Left kidney (tissue), 8 donors: ENCODE measurements at places on chromosomes 13 and 19.

- peak; percentile 73 for DNase-seq
Observed at GRCh38 chr19:30896554-30896953, 452.7 kb downstream of the TSHZ3 start.

DNA sequence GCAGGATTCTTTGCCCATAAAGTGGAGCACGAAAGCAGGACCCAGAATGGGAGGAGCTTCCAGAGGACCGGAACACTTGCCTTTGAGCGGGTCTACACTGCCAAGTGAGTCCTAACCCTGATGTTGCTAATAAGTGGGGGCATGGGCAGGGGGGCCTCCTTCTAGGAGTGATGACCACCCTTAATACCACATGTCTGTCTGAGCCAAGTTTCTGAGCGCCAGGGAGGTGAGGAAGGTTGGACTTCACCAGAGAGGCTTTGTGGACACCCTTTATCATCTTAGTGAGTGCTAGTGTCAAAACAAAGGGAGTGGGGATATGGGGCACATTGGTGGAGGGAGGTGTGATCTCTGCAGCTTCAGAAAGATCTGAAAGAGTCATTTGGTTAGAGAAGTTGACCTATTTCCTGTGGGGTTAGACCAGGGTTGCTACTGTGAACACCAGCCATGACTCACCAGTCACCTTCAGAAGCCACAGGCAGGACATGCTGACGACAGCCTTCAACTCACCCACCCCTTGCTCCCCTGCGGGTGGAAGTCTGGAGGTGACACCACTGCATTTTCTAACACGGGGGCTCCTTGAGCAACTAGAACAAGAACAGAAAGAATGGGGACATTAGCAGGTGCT is 8.8 kb downstream of the ALOX5AP start:
- DNase-seq = no peak

DNA sequence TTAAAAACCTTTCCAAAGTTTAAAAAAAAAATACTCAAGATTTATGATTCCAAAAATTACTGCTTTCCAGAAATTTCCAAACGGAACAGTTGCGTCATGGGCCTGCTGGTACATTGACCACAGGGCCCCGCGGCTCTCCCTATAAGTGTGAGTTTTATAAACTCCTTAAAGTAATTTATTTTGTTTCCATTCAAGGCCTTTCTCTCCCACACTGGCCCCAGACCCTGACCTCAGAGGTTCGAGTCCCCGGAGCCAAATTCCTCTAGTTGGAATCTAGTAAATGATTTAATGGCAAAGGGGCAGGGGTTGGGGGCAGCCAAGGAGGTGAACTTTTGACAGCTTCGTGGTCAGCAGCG is 97.5 kb downstream of the INSR start:
- no peak for DNase-seq

DNA sequence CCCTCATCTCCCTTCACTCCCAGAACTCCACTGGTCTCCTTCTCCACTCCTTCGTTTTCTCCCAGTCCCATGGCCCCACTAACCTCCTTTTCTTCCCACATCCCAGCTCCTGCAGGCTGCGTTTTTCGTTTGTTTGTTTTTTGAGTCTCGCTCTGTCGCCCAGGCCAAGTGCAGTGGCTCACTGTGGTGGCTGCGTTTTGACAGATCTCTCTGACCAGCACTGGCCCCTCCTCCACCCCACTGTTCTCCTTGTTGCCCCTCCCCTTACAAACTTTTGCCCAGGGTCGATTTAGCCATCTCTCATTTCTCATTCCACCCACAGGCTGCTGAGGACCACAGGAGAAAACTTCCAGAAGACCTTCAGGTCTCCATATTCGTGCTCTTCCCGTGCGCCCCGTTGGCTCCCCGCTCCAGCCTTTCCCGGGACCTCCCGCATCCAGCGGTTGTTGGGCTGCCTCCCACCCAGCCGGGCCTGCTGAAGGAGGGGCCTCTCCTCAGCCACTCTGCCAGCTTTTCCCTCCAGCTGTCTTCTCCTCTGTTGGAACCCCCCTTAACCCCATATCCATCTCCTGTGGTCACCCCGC is 40.6 kb upstream of the GJB6 start:
- no peak for DNase-seq

DNA sequence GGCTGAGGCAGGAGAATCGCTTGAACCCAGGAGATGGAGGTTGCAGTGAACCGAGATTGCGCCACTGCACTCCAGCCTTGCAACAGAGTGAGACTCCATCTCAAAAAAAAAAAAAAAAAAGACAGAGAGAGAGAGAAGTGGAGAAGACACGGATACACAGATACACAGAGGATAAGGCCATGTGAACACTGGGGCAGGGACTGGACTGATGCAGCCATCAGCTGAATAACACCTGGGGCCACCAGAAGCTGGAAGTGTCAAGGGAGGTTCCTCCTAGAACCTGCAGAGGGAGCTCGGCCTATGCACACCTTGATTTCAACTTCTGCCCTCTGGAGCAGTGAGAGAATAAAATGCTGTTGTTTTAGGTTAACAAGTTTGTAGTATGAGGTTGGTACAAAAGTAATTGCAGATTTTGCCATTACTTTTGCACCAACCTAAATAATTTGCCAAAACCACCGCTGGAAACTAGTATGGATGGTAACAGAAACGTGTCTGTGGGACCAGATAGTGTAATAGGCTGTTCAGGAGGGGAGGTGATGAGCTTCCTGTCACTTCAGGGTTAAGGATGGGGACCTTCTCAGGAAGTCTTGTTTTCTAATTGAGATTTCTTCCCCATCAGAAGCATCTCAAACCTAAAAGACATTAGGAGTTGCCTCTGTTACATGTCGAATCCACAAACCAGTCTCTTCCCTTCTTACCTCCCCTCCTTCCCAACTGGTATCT is 36.4 kb upstream of the IGSF23 start:
- DNase-seq = no peak

DNA sequence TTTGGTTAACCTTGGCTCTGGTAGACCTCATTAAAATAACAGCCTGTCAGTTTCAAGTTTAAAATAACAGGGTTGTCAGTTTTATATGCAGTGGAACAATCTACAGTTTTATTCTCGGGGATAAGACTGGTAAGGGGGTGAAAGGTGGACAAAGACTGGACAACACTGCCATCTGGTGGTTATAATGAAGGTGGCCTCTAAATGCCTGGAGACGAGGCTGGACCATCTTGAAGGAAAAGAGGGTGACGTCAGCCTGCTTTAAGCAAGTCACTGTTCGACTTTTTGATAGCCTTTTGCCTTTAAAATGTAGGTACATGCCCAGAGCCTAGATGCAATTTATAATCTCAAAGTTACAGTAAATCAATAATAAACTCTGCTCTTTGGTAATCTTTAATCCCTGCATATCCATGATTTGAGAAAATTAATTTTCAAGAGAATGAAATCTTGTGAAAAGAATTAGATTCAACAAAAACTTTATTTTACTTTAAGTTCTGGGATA is 117.0 kb downstream of the DCT start:
- peak; percentile 88 for DNase-seq

DNA sequence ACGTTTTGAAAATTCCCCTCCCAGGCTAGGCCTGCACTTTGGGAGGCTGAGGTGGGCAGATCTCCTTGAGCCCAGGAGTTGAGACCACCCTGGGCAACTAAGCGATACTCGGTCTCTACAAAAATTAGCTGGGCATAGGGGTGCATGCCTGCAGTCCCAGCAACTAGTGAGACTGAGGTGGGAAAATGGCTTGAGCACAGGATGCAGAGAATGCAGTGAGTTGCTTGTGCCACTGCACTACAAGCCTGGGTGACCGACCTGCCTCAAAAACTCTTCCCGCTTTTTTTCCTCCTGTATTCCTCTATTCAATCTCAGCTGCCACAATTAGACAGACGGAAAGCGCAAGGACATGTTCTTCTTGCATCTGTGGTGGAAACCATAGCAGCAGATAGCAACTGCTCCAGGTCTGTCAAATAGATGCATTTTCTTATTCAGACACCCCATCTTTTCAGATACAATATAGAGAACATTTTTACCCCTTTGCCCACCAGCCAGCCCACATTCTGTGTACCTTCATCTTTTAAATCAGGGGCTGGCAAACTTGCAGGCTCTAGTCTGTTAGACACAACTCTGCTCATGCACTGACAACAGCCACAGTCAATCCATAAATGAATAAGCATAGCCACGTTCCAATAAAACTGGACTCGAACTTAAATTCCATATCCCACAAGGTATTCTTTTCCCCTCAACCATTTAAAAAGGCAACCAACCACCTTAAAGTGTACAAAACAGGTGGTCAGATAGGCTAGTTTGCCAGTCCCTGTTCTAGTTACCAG is 4.8 kb downstream of the TPT1 start:
- DNase-seq = no peak

GRCh38 chr19:5827342-5827890 is 12.1 kb downstream of the FUT6 start:
- no peak for DNase-seq

DNA sequence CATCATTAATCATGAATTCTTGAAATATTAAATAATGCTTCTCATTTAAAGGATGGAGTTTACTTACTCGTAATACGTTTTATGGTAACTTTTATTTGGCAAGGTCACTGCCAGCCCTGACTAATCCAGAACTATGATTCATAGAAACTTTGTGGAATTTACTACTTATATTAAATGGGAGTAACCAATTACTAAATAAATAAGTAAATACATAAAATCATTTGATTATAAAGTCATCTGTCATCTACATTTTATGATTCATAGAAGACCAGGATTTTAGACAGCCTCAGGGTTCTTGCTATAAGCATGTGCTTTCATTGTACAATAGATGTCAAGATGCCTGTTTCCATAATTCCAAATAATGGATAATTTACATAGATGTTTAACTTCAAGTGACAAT is 611.1 kb downstream of the TBC1D4 start:
- no peak for DNase-seq

DNA sequence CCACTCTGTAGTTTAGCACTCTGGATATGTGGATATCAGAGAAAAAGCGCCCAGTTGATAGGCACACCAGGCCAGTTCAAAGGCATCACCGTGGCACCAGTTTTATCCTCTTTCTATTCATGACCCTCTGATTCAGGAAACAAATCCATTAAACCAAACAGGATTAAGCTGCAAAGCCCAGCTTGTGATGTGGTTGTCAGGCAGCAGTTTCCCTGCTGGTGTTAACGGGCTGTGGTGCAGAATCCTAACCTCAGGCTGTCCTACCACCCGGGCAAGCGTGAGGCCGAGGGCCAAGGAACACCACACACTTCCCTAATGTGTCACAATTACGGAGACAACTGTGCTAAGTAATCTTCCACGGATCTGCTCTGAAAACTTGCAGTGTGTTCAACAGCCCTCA is 209.1 kb downstream of the OLFM4 start:
- DNase-seq = no peak

GRCh38 chr13:32894589-32895001 is 121.6 kb upstream of the KL start:
- DNase-seq = no peak

DNA sequence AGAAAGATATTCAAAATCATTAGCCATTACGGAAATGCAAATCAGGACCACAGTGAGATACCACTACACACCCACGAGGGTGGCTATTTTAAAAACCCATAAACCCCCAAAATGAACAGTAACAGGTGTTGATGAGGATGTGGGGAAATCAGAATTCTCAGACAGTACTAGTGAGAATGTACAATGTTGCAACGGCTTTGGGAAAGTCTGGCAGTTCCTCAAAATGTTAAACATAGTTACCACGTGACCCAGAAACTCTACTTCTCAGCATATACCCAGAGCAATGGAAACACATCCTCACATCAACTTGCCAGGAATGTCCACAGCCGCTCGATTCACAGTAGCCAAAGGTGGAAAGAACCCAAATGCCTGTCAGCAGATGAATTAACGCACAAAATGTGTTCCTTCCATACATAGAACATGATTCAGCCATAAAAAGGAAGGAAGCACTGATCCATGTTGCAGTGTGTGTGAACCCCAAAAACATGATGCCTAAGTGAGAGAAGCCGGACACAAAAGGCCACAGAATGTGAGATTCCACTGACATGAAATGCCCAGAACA is 7.0 kb downstream of the PLVAP start:
- DNase-seq = no peak
